ENCODE measurements at places on chromosomes 2 and 18.

- no peak for DNase-seq
Measured at GRCh38 chr2:205713086-205713485, 30.8 kb downstream of the NRP2 start.

DNA sequence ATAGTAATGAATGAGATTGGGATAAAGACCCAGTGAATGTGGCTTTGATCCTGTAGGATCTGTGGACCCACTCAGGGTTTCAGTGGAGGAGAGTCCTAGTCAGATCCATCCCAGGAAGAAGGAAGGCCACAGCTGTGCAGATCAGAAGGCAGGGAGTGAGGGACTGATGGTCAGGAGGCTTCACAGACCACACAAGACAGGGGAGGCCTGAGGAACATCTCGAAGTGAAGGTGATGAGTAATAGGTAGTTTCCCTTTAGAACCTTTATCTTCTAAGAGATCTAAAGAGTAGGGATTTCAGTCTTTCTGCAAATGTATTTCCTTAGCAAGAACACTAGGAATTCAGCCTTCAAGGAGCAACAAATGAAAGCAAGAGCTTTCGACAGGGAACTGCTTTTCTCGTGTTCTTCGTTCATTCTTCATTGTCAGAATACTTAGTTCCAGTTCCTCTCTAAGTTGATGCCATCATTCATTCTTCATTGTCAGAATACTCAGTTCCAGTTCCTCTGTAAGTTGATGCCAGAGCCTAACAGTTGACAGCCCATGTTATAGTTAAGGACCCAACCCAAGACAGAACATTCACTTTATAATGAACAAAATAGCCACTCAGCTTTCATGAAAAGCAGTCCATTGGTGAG lies 150.2 kb upstream of the EPAS1 start:
- no peak for DNase-seq

DNA sequence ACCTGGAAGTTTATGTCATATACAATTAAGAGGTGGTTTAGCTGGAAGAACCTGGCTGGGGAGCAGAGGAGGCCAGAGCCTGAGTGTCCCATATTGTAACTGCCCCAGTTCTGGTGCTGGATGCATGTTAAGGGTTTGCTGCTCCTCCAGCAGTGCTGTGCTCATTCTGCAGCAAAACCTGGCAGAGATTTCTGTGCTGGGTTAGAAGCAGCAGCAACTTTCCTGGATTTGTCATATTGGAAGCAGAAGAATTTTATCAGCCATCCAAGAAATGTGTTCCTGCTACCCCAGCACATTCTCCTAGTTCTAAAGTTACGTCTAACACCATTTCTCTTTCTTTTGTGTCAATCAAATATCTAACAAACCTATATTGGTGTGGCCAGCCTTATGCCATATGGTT lies 284.1 kb downstream of the TDRD15 start:
- DNase-seq, result no peak

DNA sequence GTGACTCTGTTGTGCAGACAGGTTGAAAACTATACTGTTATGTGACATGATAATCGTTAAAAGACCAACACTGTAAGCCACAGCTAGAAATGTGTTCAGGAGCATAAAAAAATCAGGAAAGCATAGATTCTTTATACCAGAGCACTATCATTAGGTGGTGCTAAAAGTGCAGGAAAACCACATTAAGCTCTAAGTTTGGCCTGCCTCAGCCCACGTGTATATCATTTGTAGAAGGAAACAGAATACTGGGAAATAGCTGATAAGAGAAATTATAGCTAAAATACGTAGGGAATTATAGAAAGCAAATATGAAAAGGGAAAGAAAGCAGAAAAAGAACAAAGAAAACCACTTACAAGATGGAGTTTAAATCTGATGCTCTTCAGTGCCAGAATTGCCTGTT lies 26.5 kb upstream of the C2orf74 start:
- DNase-seq, result peak; percentile 9

- no peak for DNase-seq
Measured at GRCh38 chr2:118014492-118014824, 588 bp upstream of the CCDC93 start.
